CD8-positive, alpha-beta memory T cell (primary cell): ENCODE measurements at places on chromosomes 6 and 20.

DNA sequence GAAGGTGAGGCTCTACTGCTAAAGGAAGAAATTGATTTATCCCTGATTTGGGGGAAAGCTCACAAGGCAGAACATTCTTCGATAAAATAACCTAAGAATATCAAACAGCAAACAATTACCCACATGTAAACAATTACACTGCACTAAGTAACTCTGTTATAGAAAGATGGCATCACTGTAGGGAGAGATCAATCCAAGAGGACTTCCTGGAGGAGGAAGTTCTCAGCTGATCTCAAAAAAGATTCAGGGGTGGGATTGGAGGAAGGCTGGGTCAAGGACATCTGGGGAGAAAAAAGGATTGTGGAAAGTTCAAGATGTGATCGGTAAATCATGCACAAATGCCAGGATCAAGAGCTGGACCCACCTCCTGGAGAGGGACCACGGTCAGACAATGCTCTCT lies 361.0 kb upstream of the SULF2 start:
- DNase-seq = no peak

DNA sequence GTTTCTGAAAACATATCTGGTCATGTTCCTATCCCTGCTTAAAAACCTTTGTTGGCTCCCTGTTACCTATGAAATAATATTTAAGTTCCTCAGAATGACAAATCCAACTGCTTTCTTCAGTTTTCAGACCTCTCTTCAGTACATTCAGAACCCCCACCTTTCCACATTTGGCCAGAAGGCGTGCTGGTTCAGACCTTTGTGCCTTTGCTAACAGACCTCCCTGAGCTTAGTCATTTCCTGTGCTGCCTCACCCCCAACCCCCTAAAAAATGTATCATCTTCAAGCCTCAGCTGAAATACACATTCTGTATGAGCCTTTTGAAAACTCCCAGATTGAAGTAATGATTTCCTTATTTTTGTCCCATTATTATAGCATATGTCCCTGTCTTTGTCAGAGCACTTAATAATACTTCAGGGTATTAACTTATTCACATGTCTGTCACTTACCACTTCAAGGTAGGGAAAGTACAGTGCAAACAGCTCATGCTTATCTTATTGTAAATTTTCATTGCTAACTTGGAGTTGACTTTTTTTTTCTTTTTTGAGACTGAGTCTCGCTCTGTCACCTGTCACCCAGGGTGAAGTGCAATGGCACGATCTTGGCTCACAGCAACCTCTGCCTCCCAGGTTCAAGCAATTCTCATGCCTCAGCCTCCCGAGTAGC lies 19.7 kb downstream of the FAM217A start:
- DNase-seq = no peak

- no peak for DNase-seq
Observed at GRCh38 chr6:8105791-8106190, 3.4 kb upstream of the EEF1E1 start.

DNA sequence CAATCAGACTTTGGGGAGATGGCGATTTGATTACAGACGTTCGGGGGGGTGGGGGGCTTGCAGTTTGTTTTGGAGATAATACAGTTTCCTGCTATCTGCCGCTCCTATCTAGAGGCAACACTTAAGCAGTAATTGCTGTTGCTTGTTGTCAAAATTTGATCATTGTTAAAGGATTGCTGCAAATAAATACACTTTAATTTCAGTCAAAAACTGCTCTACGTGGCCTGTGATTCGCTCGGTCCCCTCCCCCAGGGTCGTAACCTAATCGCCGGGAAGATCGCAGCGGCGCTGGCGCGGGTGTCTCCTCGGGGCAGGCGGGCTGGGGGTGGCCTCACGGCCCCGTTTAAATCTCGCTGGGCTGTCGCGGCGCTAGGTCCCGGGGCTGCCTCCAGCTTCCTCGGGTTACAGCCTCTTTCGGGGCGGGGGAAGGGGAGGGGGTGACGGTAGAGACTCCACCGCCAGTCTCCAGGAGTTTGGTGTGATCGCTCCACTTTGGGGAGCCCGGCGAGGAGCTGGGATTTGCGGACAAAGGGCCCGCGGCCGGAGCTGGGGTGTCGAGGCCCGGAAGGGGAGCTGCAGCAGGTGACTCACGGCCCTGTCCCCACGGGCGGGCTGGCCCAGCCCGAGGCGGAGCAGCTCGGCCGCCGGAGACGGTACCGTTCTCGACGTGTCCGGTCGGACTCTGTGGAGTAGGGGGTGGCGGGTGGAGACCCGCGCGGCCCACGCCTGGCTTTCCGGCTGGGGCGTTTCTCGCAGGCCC lies 4.2 kb downstream of the FOXC1 start:
- no peak for DNase-seq

GRCh38 chr6:19479551-19479950 lies 357.6 kb upstream of the ID4 start:
- no peak for DNase-seq

DNA sequence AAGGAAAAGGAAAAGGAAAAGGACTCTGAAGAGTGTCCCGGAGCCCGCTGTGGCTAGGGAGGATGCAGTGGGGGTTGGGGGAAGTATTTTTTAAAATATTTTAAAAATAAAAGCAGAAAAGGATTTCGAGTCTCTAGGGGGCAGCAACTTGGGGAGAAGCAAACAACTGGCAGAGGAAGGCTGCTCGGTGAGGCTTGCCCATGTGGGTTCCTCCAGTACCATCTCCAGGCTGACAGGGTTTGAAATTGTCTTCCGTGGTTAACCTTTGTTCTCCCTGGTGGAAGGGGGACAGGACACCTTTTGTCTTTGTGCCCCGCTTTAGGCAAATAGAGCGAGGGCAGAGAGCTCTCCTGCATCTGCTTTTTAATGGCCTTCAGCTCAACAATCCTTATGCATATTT lies 60.4 kb upstream of the SNX9 start:
- no peak for DNase-seq

DNA sequence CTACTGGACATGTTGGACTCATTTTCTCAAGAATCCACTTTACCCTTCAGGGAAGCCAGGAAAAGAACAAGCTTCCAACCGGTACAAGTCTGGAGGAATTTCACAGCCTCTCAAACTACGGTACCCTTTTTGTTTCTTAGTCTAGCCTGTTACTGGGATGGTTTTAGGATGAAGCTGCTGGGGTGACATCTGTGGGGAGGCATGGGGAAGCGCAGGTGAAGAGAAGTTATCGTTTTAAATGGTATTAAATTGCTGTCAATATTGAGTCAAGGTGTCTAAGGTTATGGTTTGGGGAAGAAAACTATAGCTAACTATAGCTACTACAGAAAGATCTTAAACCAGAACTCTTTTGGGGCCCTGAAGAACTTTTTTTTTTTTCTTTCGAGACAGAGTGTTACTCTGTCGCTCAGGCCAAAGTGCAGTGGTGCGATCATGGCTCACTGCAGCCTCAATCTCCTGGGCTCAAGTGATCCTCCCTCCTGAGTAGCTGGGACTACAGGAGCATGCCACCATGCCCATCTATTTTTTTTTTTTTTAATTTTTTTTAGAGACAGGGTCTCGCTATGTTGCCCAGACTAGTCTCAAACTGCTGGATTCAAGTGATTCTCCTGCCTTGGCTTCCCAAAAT lies 128.7 kb downstream of the RIN2 start:
- no peak for DNase-seq

DNA sequence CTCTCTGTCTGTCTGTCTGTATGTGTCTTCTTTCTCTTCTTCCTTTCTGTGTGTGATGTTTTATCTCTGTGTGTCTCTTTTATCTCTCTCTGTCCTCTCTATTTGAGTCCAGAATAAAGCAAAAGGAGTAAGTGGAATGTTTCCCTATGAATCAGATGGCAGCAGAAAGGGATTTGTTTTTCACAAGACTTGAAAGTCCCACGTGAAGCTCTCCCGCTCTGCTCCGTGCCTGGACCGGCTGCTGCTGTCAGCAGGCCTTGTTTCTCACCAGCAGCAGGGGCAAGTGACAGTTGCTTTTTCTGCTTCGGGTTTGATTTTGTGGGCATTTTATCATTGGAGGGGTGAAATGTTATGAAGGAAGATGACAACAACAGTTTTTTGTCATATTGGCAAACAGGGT lies 212.7 kb downstream of the PACRG start:
- no peak for DNase-seq

DNA sequence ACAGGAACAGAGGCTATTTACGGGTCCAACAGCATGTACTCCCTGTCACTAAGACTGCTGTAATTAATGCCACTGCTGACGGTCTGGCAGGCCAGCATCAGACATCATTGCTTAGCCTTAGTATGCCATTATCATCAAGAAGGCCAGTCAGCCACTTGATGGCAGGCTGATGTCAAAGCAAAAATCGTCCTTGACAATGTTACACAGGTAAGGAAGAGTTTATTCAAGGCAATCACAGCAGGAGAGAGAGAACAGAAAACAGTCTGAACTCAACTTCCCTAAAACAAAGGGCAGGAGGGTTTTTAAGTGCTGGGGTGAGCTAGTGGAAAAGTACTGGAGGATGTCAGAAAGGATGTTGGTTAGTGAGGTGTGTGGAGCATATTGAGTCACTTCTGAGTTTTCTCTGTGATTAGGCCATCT lies 25.1 kb downstream of the FKBP1C start:
- DNase-seq = no peak

DNA sequence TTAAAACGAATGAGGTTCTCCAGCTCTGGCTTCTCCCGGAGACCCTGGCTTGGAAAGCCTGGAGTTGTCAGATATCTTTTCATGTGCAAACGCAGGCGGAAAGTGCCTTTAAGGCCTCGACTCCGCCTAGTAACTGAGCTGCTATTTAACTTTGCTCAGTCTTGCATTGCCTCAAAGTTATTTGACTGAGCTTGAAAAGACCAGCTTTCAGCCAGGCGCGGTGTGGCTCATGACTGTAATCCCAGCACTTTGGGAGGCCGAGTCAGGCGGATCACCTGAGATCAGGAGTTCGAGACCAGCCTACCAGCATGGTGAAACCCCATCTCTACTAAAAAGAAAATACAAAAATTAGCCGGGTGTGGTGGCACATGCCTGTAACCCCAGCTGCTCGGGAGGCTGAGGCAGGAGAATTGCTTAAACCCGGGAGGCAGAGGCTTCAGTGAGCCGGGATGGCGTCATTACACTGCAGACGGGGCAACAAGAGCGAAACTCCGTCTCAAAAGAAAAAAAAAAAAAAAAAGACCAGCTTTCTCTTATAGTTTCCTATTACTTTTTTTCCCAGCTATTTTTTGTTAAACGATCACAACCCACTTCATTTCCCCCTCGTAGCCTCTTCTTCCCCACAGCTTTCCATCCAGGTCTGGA lies 1.9 kb downstream of the GCNT2 start:
- no peak for DNase-seq

GRCh38 chr6:39786649-39787048 lies 5.5 kb upstream of the DAAM2 start:
- DNase-seq = no peak

DNA sequence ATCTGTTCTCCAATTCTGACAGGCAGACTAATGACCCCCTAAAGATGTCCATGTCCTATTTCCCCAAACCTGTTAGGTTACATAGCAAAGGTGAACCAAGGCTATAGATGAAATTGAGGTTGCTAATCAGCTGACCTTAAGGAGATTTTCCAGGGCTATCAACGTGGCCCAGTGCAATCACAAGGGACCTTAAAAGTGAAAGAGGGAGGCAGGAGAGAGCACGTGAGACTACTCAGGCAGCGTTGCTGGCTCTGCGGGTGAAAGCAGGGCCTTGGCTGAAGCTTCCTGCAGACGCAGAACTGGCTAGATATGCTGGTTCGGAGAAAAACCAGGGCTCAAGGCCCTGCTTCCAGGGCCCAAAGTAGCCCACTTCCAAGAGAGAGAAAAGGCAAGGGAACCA lies 78.7 kb downstream of the NCOA7 start:
- DNase-seq = no peak

- no peak for DNase-seq
Observed at GRCh38 chr6:7489376-7489775, 52.1 kb upstream of the DSP start.

DNA sequence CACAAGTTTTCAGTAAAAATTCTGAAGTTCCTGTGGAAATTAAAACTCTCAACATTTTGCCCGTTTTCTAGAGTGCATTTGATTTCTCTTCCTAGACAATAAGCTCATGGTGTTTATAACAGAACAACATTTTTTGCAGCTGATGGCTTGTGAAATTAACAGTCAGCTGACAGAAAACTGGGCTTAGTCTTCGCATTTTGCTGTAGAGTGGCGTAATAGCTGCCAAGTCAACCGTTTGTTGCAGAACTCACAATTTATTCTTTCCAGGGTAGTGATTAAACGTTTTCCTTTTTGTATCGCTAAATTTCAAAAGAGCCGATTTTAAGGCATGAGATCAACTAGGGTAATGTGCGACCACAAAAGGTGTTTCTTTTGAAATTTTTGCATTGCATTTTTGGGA lies 1.4 kb downstream of the SPO11 start:
- no peak for DNase-seq

GRCh38 chr6:163513570-163514166 lies 99.2 kb downstream of the QKI start:
- DNase-seq = no peak

GRCh38 chr6:114718186-114718585 lies 375.4 kb upstream of the HS3ST5 start:
- no peak for DNase-seq

DNA sequence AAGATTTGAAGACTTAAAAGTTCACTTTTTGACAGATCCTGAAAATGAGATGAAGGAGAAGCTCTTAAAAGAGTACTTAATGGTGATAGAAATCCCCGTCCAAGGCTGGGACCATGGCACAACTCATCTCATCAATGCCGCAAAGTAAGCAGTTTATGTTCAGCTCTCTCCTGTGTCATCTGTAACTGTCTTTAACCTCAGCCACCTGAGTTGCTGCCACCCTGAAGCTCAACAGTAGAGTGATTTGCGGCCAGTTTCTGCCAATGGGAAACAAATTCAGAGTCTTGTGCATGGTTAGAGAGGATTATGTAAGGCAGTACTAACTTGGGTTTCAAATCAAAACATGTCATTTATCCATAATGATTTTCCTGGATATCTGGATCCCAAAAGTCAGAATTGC lies 10.1 kb downstream of the TNFAIP3 start:
- no peak for DNase-seq

- DNase-seq = no peak
Observed at GRCh38 chr6:118580585-118581419, 32.7 kb downstream of the PLN start.

- no peak for DNase-seq
Observed at GRCh38 chr20:47099093-47099492, 204.4 kb downstream of the EYA2 start.
